Posterior cingulate gyrus (tissue), 11 donors: ENCODE measurements at places on chromosomes 2 and 18.

DNA sequence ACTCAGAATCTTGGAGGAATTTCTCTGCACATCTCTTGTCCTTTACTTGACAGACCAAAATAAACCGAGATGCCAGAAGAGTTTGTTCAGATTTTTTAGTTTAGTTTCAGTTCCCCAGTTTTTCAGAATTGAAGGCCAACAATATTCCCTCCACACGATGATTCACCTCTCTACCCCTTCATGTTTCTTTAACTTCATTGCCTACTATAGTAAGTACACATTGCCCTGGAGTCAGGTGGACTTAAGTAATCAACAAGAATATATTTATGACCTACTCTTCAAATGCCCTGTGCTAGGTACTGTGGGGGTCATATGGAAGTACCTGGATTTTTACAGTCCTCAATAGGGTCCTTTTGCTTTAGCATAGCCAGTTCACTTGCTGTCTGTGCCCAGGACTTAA lies 79.6 kb upstream of the CTLA4 start:
- DNase-seq: no peak

DNA sequence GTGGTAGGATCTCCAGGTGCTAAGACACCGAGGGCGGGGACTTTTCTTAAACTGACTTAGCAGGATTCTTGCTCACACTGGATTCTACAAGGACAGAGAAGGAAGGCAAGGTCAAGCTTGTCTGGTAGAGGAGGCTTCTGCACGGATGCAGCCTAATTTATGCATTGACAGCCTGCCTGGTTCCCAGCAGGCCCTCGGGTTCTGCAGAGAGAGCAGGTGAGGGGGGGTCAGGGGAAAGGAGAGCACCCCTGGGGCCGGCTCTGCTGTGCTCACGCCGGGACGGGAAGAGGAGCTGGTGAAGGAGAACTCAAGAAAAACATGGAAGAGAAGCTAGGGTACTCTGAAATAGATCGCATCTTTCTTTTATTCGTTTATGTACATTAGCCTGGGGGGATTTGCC lies 46.4 kb downstream of the ADI1 start:
- no peak for DNase-seq

GRCh38 chr2:239815671-239816070 lies 209.5 kb downstream of the NDUFA10 start:
- no peak for DNase-seq

DNA sequence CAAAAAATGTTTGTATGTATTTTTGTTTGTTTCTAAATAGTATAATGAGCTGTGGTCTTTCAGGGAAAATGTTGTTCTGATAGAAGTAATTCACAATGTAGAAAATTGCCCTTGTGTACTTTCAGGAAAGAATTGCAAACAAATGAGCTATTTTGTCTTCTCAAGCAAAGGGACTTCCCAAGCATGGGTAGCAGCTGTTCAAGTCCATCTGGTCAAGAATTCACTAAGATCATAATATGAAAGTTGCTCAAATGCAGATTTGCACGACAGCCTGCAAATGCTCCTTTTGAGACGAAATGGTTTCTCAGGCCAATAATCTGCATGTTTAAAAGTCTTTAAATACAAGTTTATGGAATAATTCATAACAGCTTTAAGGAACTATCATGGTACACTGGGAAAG lies 51.9 kb upstream of the HNMT start:
- no peak for DNase-seq

GRCh38 chr2:169767243-169767888 lies 31.3 kb upstream of the SSB start:
- no peak for DNase-seq

GRCh38 chr2:239214725-239215124 lies 186.1 kb downstream of the HDAC4 start:
- DNase-seq: peak; percentile 7

- DNase-seq: no peak
Observed at GRCh38 chr2:138306626-138307025, 194.9 kb upstream of the SPOPL start.

DNA sequence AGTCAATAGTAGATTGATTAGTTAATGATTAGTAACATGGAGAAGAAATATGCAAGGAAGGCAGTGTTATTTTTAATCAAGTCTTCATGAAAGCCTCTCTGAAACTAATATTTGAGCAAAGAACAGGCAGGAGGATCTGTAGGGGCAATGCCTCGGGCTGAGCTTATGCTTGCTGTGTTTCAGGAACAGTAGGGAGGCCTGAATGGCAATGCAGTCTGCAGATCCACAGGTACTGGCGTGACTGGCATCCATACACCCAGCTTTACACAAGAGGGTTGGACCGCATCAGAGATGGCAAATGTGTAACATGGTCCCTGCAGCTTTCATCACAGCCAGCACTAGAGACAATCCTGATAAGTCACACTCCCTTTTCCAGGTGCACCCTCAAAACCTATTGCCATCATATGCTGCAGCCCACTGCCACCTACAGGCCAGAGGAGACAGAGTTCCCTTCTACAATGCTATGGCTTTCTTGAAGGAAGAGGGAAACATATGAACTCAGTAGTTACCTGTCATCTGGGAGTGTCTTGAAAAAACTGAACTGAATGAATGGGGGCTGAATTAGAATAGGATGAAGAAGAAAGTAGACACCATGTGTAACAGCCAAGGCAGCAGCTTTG lies 582.4 kb upstream of the RAB6C start:
- peak; percentile 43 for DNase-seq
